GM03348 (cell line): ENCODE measurements at places on chromosomes 1 and 21.

GRCh38 chr1:25747046-25747719, 52.8 kb upstream of the SELENON start:
- no peak for DNase-seq

DNA sequence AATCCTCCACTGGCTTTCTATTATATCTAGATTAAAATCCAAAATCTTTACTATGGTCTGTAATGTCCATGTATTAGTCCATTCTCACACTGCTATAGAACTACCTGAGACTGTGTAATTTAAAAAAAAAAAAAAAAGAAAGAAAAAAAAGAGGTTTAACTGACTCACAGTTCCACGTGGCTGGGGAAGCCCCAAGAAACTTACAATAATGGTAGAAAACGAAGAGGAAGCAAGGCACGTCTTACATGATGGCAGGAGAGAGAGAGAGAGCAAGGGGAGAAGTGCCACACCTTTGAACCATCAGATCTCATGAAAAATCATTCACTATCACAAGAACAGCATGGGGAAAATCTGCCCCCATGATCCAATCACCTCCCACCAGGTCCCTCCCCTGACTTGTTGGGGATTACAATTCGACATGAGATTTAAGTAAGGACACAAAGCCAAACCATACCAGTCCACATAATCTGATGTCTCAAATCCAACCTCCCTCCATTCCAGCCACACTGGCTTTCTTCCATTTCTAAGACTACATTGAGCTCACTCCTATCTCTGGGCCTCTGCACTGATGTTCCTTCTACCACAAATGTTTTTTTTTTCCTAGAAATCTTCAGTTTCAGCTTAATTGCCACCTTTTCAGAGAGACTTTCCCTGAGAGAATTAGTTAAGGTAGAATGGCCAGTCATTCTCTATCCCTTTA, 92.4 kb downstream of the EIF4G3 start:
- DNase-seq = no peak

DNA sequence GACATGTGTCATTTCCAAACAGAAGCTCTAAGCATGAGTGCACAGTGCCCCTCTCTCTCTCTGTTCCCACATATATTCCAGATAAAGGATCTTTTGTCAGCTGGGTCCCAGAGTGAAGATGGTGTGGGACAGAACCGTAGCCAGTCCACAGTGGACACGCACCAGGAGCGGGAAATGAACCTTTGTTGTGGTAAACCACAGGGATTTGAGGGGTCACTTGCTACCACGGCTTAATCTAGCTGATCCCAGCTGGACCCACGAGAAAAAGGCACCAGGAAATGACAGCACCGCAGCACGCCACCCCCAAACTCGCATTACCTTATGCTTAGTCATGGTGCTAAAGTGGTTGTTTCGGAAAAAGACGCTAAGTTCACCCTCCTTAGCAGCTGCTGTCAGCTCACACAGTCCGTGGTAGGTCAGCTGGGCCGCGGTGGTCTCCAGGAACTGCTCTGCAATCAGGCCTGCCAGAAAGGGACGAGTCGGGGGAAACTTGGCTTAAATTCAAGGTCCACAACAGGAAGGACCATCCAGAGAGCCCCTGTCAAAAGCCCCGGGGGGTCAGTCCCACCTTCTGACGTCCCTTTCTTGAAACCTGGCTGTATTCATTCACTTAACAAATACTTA, 7.5 kb downstream of the MINDY1 start:
- DNase-seq = no peak

DNA sequence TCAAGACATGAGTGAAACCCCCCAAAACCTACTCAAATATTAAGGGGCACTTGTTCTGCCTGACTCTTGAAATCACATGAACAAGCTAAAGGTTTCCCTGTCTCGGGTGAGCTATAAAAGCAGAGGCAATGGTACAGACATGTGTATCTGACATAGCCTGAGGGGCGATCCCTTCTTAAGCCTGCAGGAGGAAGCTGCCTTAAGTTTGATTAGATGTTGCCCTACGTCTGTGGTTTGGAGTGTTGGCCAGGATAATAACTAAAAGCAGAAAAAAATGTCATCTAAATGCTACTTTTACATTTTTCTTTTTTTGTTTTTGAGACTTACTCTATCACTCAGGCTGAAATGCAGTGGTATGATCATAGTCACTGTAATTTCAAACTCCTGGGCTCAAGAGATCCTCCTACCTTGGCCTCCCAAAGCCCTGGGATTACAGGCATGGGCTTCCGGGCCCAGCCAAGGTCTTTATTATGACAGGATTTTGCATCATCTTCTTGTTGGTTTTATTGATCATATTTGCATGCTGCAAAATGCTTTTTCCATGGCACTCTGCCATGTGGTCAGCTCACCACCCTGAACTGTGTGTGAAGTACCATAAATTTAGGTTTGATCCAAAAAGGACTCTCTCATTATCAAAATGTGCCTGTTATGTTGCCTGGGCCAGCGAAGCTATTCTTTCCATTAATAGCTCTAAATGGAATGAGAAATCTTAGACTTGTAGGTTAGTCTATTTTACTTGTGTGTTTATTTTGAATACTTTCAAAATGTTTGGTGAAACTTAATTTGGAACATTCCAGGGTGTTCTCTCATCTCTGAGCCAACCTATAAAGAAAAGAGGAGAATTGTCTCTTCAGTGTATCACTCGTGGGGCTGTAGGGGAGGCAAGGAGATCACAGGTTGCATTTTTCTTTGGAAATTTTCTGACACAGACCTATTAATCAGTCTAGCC, 15.0 kb upstream of the HMGN1 start:
- no peak for DNase-seq

DNA sequence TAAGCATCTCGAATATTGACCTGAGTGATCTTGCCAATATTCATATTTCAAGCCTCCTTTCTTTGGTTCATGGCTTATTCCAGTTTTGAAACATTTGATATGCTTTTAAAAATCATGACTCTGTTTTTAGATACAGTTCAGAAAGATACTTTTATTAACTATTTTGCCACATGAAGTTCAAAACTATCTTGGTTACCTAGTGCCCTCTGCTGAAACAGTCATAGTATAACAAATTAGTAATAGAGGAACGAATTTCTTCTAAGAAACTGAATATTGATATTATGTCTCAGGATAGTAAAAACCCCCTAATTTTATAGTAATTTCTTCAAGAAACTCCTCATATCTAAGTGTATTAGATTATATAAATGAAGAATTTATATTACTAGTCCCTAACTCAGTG, 52.6 kb upstream of the RC3H1 start:
- DNase-seq = peak; percentile 44

DNA sequence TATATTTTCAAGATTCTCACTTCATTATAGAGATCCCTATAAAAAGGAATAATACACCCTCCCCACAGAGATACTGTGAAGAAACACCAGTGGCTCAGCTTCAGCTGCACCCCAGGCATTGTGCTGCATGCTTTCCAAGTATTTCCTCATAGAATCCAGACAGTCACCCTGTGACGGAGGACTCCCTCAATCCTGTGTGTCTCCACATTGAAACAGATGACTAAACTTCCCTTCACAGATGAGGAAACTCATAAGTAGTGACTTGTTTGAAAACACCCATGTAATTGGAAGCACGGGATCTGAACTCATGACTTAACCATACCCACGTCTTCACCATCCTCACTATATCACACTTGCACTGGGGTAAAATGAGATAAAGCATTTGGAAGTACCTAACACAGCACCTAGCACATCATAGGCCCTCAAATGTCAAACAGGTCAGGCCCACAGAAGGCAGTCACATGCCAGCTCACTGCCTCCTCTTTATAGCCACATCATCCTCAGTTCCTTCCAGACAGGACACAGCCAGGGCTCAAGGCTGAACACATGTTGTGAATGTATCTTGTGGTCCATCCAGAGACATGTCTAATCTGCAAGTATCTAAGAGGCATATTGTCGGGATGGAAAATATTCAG, 55.2 kb downstream of the GPR161 start:
- DNase-seq = peak; percentile 87

DNA sequence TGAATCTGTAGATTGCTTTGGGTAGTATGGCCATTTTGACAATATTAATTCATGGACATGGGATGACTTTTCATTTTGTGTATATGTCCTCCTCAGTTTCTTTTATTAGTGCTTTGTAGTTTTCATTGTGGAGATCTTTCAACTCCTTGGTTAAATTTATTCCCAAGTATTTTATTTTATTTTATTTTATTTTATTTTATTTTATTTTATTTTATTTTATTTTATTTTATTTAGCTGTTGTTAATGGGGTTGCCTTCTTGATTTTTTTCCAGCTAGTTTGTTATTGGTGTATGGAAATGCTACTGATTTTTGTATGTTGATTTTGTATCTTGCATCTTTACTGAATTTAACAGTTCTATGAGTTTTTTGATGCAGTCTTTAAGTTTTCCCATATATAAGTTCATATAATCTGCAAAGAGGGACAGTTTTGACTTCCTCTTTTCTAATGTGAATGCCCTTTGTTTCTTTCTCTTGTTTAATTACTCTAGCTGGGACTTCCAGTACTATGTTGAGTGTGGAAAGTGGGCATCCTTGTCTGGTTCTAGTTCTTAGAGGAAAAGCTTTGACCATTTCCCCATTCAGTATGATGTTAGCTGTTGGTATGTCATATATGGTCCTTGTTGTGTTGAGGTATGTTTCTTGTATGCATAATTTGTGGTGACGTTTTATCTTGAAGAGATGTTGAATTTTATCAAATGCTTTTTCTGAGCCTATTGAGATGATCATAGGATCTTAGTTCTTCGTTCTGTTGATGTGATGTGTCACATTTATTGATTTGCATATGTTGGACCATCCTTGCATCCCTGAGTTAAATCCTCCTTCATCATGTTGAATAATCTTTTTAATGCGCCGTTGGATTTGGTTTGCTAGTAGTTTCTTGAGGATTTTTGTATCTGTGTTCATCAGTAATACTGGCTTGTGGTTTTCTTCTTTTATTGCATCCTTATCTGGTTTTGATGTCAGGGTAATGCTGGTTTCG, 14.3 kb downstream of the CEPT1 start:
- no peak for DNase-seq

DNA sequence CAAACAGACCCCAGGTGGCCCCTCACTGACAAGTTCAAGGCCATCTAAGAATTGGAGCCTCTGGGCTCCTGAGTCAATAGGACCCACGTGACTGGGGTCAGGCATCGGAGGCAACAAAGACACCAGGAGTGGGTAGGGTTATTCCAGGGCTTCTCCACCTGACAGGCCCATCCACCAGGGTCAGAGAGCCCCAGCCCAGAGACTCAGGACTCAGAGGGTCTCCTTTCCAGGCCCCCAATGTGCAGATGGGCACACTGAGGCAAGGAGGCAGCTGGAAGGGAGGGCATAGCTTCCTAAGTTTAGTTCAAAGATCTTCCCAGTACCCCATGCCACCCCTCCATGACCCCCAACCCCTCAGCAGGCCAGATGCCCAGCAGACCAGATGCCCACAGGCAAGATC, 388.6 kb downstream of the MATN1 start:
- no peak for DNase-seq

GRCh38 chr1:160206036-160206389, 829 bp downstream of the PEA15 start:
- peak; percentile 78 for DNase-seq

GRCh38 chr1:53626616-53627015, 112.3 kb downstream of the GLIS1 start:
- DNase-seq = no peak

DNA sequence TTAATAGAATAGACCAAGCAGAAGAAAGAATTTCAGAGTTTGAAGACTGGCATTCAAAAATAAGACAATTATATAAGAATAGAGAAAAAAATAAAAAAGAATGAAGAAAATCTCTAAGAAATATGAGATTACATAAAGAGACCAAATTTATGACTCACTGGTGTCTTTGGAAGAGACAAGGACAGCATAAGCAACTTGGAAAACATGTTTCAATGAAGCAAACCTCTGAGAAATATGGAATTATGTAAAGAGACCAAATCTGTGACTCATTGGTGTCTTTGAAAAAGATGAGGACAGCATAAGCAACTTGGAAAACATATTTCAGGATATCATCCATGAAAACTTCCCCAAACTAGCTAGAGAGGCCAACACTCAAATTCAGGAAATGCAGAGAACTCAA, 60.4 kb upstream of the LYPLAL1 start:
- DNase-seq = no peak

GRCh38 chr1:74681851-74682250, 8.3 kb upstream of the ERICH3 start:
- no peak for DNase-seq

GRCh38 chr1:14222086-14222485, 376.4 kb upstream of the KAZN start:
- DNase-seq = no peak

DNA sequence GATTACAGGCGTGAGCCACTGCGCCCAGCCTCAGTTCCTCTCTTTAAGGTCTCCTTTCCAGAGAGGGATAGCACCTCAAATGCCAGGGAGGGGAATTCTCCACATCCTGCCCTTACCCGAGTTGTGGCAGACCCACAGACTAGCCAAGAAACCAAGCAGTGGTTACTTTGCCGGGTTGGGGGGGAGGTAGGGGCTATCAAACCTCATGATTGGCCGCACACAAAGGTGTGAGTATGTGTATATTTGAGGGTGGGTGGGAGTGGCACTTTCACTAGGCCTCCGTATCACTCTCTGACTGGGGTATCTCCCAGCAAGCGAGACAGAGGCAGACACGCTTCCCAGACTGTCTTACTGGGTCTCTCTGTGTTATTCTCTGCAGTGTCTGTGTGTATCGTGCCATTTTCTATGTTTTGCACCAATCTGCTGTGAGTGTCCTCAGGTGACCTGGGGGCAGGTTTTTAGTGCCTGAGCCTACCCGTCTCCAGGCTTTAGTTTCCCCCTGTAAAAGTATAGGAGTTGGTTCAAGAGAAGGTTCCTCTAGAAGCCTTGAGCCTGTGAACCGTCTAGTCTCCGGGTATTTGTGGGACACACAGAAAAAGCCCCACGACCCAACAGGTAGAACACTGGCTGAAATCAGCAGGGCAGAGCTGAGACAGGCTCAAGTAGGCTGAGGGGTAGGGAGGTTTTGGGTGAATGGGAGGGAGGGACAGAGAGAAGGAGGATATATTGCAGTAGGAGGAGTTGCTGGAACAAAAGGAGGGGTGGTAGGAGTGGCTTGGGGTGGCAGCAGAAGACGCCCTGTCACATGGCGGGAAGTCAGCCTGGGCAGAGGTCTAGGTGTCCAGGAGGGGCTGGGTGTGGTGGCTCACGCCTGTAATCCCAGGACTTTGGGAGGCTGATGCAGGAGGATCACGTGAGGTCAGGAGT, 10.3 kb downstream of the LMNA start:
- peak; percentile 46 for DNase-seq

GRCh38 chr1:14498839-14499238, 99.6 kb upstream of the KAZN start:
- DNase-seq = no peak

GRCh38 chr1:173393659-173394000, 83.5 kb upstream of the PRDX6 start:
- peak; percentile 53 for DNase-seq

- DNase-seq = peak; percentile 96
Measured at GRCh38 chr1:32612189-32612881, 38.0 kb downstream of the ZBTB8OS start.

GRCh38 chr1:77026135-77026534, 158.9 kb downstream of the ST6GALNAC5 start:
- no peak for DNase-seq

- no peak for DNase-seq
Measured at GRCh38 chr21:32733356-32733755, 5.5 kb upstream of the SYNJ1 start.

GRCh38 chr1:112528076-112528475, 19.3 kb downstream of the WNT2B start:
- no peak for DNase-seq
